Stimulated activated CD4-positive, alpha-beta T cell treated with anti-CD3 and anti-CD28 coated beads, Interleukin-4, amount 100 ng/mL, for 4 hours (primary cell): ENCODE measurements at places on chromosomes 16 and 17.

- DNase-seq = no peak
Measured at GRCh38 chr16:75083813-75084212, 32.8 kb downstream of the LDHD start.

GRCh38 chr17:49552070-49552751 lies 23.5 kb upstream of the NXPH3 start:
- DNase-seq = no peak

- DNase-seq = no peak
Measured at GRCh38 chr16:11151885-11152629, 103.9 kb downstream of the SOCS1 start.

DNA sequence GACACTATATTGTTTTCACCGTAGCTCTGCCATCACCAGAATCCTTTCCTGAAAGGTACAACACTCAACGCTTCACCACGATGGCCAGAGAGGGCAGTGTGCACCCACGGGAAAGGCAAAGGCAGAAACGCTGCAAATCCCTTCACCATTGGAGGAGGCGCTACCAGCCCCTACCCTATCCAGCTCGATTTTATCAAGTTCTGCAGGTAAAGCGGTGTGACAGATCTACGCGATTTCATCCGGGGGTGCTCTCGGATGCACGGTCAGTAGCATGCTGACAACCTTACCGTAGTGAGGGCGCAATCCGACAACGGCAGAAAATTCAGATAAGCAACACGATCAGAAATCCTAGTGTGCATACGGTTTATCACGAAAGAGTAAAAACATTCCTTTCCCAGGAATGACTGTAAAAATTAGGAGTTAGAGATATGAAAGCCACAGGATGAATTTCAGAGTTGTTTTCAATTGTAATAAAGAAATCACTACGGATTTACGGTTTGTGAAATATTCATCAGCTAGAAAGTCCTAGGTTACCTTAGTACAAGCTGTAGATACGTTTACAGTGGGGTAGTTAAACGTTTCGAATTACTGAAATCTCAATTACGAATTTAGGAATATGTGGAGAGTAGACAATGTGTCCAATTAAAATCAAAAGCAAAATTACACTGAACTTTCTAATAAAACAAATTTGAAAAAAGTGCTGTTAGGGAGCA lies 1.8 kb downstream of the NETO2 start:
- peak; percentile 79 for DNase-seq

GRCh38 chr17:49753959-49754391 lies 10.0 kb downstream of the FAM117A start:
- DNase-seq = no peak
